HCEC 1CT (cell line): ENCODE measurements at places on chromosomes 1 and 21.

- no peak for DNase-seq
Observed at GRCh38 chr1:112325504-112325903, 70.5 kb upstream of the CTTNBP2NL start.

DNA sequence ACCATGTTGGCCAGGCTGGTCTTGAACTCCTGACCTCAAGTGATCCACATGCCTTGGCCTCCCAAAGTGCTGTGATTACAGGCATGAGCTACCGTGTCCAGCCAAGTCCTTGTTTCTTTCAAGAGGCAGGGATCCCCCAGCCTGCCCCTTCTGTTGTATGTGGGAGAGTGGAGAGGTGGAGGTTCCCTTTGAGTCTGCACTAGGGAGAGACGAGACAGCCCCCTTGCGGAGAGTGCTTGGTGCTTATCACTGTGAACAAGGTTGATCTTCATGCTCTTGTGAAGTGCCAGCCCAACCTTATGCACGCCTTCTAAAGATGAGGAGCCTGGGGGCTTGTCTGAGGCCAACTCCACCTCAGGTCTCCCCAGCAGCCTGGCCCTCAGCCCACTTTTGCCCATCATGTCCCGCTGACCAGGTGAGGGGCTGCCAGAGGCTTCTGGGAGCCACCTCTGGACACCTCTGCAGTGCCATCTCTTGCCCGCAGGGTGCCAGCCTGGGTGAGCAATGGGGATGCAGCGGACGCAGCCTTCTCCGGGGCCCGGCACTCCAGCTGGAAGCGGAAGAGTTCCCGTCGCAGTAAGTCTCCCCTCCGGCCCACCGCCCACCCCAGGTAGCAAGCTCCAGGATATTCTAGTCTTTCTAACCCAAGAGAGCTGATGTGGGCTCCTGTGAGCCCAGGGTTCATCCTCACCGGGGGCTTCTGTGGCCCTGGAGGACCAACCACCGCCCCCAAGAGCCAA lies 62.3 kb downstream of the ARHGEF10L start:
- no peak for DNase-seq

DNA sequence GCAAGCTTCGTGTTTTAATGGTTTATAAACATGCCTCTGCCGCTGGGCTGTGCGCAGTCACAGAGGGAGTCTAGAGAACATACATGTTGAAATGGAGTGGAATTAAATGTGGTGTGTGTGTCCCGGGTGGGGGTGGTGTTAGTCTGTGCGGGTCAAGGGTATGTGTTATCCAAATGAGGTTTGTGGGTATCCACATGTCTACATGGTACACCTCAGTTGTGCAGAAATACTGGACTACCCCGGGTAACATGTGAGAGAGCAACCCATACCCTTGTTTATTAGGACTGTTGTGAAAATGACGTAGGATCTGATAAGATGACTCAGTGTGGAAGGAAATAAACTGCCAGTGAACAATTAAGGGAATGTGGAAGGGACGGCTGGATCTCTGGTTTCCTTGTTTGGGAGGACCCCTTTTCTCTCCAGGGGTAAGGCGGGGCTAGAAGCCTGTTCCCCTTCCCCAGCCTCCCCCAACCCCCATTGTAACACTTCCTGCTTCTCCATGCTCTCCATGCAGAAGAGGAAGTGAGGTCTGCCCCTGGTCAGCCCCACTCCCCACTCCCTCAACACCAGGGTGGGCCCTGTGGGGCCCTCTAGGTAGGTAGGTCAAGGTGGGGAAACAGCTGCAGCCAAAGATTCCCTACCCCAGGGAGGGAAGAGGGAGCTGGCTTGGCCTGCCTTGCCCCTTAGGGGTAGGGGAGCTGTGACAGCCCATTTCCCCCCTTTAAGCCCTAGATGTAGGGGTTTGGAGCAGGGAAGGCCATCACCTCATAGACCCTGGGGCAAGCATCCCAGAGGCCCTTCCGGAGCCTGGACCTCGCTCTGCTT lies 690 bp downstream of the EPS8L3 start:
- DNase-seq: peak; percentile 55

DNA sequence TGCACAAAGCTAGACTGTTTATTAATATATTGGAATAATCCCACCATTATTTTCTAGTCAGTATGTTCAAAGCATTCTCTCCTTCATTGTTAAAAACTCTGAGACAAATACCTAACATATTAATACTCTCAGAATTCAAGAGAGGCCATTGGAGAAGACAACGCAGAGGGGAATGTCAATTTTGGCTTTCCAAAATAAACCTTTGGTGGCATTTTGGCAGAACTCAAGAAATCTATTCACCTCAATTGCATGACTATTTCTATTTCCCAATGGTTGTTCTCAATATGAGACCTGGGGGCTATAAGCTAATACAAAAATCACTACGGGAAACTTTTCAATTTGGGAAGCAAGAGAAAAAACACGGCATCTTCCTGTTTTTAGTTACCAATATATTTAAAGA lies 58.5 kb downstream of the RUSC1 start:
- no peak for DNase-seq

DNA sequence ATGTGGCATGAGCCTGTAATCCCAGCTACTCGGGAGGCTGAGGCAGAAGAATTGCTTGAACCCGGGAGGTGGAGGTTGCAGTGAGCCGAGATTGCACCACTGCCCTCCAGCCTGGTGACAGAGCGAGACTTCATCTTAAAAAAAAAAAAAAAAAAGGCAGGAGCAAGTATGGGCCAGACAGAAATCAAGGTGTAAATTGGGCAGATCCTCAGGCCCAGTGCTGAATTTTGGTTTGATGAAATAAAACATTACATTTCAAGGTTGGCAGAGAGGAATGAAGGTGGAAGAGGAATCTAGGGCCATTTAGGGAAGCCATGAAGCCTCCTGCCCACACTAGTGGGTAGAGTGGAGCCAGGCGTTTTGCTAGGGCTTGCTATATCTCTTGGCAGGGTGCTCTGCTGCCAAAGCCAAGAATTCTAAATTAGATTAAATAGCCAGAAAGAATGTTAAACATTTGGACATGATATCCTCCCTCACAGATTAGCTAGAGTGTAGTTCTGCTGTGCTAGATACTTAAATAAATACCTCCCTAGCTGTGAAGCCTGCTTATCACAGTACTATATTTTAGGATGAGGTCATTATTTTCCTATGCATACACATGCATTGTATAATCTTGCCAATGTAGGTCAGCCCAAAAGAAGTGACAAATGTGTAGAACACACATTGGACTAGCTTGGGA lies 16.6 kb upstream of the LGALS8 start:
- DNase-seq: no peak

DNA sequence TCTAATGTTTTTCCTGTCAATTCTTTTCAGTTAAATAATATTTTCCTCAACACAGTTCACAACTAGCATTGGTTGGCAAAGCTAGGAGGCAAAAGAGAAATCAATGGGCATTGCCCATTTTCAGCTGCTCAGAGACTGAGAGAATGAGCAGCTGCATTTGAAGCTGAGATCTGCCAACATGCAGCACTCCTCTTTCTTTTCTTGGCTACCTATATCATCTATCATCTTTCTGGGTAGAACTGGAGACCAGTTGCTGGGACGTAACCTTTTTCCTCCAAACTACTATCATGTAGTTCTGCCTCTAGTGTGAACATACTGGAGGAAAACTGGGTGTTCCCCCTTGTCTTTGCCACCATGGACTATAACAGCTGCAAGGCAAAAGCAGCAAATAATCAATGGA lies 22.9 kb downstream of the CHODL start:
- DNase-seq: no peak

DNA sequence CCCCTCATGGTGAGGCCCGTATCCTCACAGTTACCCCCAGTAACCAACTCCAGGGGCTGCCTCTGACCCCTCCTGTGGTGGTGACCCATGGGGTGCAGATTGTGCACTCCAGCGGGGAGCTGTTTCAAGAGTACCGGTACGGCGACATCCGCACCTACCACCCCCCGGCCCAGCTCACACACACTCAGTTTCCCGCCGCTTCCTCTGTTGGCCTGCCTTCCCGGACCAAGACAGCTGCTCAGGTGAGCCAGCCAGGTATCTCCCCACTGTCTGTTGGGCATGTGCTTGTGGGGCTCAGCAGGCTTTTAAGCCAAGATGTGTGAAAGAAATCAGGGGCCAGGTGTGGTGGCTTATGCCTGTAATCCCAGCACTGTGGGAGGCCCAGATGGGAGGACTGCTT lies 39.9 kb downstream of the ZBTB17 start:
- DNase-seq: no peak

DNA sequence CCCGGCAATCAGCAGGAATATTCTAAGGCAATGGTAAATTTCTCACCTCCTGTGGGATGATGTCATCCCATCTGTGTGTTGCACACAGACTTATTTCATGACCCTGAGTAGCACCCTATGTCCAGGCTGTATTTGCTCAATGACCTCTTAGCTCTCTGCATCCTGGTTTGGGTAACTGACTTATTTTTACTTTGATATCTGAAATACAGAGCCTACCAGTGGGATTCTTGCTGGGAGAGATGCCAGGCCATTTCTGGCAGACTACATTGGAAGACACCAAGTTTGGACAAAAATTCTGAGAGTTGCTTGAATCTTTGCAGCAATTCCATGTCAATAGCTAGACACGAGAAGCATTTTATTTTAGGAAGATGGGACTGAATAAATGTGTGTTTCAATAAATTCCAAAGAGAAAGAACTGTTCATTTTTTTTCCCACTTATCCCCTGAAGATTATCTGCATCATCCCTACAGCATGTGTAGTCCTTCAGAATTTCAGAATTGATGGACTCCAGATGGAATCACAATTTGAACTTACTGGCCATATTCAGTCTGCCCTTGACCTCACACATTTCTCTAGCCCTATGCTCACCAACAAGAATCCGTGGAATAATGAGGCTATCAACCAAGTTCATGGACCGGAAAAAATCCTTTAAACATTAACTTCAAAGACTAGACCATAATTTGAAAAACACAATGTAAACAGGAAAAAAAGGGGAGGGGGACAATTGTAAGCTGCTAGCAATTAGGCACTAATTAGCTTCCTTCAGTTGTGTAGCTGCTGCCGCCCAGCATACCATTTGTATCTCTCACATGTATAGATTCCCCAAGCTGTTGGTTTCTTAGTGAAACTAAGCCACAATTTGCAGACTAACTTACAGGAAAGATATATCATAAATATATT lies 226.5 kb downstream of the HMCN1 start:
- DNase-seq: no peak

- no peak for DNase-seq
Observed at GRCh38 chr1:196659471-196659870, 7.6 kb downstream of the CFH start.

DNA sequence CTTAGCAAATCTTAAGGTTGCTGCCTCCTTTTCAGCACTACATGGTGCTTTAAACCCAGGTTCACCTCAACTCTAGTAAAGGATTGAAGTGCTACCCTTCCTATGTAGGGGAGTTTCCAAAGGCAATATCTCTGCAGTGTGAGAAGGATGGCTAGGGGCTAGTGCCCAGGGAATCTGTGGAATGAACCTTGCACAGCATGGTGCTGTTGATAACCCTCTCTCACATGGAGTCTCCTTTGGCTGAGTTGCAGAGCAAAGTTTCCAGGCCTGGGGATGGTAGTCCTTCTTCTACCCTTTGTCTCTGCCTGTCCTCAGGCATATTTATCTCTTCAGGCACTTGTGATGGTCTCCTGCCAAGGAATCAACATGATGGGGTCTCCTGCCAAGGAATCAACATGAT lies 59.4 kb downstream of the AXDND1 start:
- no peak for DNase-seq

DNA sequence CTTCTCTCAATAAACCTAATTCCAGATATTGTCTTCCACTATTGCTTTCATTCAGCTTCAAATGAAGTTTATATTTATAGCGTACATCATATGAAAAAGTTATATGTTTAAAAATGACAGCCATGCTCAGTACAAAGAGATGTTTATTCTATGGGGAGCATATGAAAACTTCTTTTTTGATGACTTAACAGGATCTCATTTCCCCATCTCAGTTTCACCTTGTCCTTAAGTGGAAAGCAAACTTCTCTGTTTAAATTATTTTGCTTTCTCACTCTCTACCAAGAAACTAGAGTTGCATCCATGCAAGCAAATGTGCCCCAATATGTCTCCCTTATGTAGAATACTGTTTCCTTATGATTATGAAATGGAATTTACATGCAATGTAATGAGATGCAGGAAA lies 799.5 kb upstream of the RGS18 start:
- no peak for DNase-seq

DNA sequence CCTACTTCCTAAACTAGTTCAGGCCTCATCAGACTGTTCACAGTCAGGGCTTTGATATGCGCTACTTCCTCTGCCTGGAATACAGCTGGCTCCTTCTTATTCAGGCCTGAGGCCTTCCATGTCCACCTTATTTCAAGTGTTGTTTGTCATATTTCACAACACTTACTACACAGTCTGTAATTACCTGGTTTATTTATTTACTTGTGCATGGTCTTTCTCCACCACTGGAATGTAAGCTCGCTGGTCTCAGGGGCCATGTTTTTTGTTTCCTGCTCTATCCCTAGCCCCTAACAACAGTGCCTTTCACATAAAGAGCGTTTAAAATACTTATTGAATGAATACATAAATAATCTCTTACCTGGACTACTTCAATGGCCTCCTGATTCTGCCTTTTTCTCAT lies 4.6 kb upstream of the SRSF4 start:
- no peak for DNase-seq

DNA sequence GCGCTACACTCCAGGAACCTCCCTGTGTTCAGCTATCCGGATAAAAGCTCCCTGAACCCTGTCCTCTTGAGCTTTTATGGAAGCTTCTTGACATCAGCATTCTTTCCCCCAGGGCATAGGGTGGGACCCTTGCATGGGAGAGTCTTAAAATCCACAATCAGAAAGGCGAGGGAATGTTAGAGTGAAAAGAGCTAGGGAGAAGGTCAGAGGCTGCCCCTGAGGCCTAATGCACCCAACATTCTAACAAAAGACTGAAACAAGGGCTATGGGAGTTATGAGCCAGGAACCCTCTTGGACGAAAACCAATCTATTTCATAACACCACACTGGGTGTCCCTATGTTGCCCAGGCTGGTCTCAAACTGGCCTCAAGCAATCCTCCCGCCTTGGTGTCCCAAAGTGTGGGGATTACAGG lies 36.7 kb downstream of the NEK2 start:
- peak; percentile 21 for DNase-seq

DNA sequence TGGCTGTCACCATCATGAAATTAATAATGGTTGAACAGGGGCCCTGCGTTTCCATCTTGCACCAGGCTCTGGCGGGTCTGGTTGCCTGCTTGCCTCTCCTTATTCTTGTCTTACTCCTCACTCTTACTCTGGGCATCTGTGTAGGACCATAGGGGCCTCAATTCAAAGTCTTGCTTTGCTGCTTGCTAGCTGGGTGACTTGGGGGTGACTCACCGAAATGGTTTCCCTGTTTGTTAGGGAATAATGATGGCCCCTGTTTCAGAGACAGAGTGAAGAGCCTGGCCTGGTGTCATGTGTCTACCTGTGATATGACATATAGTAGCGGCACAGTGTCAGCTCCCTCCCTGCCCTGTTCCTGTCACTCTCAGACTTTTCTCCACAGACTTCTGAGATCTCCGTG lies 24.6 kb downstream of the KCNC4 start:
- DNase-seq: no peak
